Muscle of back (tissue), 13 donors: ENCODE measurements at places on chromosomes 13 and 19.

DNA sequence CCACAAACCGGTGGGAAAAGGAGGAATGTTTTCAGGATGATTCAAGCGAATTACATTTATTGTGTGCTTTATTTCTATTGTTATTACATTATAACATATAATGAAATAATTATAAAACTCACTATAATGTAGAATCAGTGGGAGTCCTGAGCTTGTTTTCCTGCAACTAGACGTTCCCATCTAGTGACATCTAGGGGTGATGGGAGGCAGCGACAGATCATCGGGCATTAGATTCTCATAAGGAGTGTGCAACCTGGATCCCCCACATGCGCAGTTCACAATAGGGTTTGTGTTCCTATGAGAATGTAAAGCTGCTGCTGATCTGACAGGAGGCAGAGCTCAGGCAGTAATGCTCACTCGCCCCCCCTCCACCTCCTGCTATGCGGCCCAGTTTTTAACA lies 54.5 kb downstream of the SPTBN4 start:
- DNase-seq = no peak

DNA sequence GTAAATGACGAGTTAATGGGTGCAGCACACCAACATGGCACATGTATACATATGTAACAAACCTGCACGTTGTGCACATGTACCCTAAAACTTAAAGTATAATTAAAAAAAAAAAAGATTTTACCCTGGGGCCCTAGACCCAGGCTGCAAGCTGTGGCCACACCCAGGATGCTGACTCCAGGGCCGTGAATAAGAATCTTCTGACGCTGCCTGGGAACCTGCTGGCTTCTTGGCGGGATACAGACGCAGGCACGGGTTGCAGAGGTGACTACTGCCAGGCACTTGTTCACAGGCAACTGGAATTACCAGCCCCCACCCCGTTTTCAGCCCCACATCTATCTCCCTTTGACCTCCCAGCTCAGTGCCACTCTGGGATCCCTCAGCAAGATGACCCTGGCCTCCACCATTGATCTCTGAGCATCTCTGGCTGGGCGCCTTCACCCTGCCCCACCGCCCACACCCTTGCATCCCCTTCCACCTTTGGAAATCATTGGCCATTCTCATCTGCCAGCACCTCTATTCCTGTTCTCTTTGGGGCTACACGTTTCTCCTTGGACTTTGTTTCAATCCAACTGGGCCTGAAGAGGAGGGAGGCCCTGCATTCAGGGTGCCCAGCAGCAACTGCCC lies 21.1 kb upstream of the CFAP97D2 start:
- DNase-seq = no peak

DNA sequence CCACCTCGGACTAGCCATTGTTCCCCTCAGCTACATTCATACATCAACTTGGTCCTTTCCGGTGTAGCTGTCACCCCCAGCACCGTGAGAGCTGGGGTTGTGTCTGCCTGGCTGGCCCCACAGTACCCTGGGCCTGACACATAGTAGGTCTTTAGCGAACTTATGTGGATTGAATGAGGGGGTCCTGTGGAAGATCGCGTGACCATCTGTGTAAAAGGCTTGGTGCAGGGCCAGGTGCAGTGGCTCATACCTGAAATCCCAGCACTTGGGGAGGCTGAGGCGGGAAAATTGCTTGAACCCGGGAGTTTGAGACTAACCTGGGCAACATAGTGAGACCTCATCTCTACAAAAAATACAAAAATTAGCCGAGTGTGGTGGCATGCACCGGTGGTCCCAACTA lies 2.0 kb downstream of the SMARCA4 start:
- DNase-seq = no peak

DNA sequence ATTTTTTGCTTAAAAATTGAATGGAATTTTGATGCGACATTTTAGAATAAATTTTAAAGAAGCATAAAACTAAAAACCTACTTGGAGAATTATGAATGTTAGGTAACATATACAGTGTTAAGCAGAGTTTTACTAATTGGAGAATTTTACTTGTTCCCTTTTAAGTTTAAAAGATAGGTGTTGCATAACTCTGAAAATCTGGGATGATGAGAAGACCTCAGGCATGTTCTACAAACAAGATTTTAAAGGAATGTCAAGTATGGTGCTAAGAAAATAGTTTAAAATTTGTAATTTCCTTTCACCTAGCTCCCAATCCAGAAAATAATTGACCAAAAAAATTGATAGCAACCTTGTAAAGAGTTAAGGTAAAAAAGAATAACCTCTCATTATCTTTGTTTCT lies 135.8 kb downstream of the RFC3 start:
- no peak for DNase-seq

DNA sequence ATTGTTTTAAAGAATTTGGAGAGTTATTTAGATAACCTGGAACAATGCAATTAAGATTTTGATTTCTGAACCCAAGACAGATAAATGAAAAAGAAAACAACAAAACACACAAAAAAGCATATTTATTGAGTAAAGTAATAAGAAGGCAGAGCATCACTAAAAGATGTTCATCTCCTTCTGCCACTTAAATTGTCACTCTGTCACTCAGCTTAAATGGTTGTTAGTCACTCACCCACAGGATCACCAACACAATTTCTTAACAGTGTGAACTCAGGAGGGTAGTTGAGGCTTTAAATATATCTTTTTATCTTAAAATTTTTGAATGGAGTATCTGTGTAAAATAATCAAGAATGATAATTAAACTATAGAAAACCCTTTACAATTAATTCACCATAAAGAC lies 1215.5 kb upstream of the PCDH20 start:
- no peak for DNase-seq

GRCh38 chr13:109436055-109436622 lies 350.2 kb downstream of the IRS2 start:
- DNase-seq = no peak

DNA sequence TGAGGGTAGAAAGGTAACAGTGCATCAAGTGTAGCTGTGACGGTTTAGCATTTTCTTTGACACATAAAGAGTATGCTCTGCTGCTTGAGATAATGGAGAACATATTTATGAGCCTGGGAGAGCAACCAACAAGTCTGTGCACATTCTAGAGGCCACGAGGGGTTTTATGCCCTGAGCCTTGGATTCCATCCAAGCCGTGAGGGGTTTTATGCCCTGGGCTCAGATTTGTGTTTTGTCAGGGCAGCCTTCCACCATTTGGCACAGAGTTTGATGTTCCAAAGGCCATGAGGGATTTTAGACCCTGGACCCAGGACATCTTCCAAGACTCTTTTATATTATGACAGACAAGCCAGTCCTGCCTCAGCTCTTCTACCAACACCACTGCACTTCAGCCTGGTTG lies 106.4 kb downstream of the ZNF486 start:
- DNase-seq = no peak

GRCh38 chr19:39996218-39996810 lies 546 bp upstream of the ZNF546 start:
- DNase-seq = peak; percentile 25
